ENCODE measurements at places on chromosomes 4 and X. TPM values are rescaled to one million over a fixed set of nuclear protein-coding genes. Genes with fewer than 3 reads are reported as not detected.

The CSAG3 gene
- 7.4 TPM for total RNA-seq

The SMIM20 gene
- 14.9 TPM for total RNA-seq

The PPBP gene
- not detected for total RNA-seq

The FDCSP gene
- total RNA-seq: not detected

The SLC2A9 gene
- 3.2 TPM for total RNA-seq

The ZBTB49 gene
- 6.9 TPM for total RNA-seq

The ZDHHC15 gene
- total RNA-seq: not detected

The SEPSECS gene
- total RNA-seq: 16.8 TPM

The CA5B gene
- total RNA-seq: 8.7 TPM

The AMBN gene
- not detected for total RNA-seq

Measured in T-helper 1 cell treated with Interleukin-12 subunit alpha and Interleukin-12 subunit beta and Interleukin-4 antibody, amounts not matched to agents 30 ng/mL and 1 ng/mL, for 36 hours (primary cell).